ENCODE measurements at places on chromosomes 4 and X.

- DNase-seq, result no peak
Measured at GRCh38 chrX:83504721-83505479, 3.2 kb upstream of the POU3F4 start.

- no peak for DNase-seq
Measured at GRCh38 chr4:83219344-83220331, 65.0 kb downstream of the COQ2 start.

DNA sequence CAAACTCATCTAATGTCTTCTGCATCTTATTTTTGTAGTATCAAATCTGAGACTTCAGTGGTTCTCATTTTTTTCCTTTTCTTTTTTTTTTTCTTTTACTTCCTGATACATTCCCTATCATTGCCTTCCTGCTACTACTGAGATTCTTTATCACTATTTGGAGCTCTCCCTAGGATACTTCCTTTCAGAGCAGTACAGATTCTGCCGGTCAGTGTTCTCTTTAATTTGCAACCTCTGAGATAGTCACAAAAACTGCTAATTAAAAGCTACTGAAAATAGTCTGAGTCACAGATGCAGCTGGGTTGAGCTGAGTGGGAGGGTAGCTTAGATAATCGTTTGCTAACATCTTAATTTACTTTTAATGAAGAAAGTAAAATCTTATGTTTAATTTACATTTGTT is 1279.7 kb downstream of the ARAP2 start:
- no peak for DNase-seq

DNA sequence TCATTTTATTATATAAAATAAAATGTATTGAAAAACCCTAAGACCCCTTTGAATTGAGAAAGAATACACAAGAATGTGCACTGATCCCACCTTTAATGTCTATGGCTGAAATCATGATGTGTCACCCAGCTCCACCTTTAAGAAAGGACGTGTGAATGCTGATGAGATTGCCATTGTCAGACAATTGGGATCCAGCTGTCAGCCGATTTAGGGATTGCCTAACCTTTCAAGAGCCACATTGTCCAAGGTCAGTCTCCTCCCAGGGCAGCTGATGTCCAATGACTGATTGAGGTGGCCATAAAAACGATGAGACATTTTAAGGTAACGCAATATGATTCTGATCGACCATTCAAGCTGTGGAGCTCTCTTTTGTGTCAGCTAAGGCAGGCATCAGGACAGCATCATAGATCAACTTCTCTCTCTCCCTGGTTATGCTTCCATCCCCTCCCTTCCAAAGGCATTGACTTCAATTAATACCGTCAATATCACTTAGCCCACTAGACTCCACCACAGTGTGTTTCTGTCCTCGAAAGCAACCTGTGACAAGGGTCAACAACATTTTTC is 1676.4 kb downstream of the PCDH7 start:
- no peak for DNase-seq

DNA sequence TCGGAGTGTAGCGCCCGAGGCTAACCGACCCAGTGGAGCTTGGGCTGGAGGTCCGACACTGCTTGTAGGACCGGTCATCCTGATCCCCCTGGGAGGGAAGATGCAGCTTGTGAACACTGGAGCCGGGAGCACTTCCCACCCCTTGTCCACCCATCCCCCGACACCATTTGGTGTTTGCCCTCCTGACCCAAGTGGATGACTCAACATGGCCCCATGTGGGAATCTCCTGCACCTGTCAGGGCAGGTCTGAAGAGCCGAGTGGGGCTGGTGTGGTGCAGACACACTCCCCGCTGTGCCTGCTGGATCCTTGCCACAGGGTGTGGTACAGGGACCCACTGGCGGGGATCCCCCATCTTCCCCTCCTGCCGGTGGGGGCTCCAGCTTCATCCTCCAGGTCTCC is 90.0 kb upstream of the AFAP1 start:
- no peak for DNase-seq

- DNase-seq, result no peak
Measured at GRCh38 chrX:45709381-45709780, 508.7 kb upstream of the DIPK2B start.

DNA sequence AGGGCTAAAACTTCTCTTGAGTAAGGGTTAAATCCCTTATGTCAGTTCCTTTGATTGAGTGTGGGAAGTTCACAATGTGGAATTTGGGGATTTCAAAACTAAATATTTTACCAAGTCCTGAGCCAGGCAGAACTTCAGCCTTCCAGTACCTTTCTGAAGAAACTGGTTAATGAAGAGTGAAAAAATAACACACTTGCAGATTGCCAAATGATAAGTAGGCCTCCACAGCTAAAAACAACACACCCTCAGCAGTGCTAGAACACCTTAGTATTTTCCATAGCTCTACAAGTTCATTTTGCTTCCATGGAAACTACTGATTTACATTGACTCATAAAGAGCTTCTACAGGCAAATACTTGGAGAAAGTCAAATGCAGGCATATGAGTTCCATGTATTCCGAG is 326.8 kb downstream of the ZNF674 start:
- no peak for DNase-seq

GRCh38 chr4:158811216-158811540 is 42.4 kb downstream of the FNIP2 start:
- no peak for DNase-seq

- DNase-seq, result no peak
Measured at GRCh38 chr4:54726907-54727306, 69.2 kb downstream of the KIT start.

DNA sequence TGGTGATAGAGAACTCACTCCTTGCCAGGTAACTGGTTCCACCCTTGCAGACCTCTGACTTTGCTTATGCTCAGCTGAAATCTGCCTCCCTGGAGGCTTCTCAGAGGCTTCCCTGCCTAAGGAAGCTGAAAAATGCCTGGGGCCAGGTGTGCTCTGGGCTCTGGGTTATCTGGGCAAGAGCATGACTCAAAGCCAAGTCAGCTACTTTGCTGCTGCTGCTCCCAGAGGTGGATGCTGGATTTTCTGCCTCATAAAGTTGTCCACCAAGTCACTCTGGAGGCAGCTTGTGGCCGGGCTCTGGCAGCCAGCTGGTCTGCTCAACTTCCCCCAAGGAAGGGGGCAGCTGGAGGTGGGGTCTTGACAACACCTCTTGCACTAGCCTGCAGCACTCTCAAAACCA is 132.7 kb downstream of the PJA1 start:
- DNase-seq, result no peak

DNA sequence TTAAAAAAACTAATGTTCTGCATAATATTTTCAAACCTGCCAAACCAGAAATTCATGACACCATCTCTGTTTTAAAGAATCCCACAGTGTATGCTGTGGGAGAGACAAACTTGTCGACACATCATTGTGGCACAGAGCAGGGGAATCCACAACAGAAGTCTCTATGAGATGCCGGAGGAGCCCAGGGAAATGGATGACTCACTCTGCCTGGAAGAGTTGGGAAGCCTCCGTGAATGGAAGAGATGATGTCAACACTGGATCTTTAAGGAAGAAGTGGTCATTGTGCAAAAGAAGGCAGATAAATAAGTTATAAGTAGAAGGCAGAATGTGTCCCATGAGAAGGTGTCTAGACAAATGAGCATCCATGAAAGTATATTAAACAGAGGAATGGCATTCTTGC is 595.1 kb downstream of the RAB28 start:
- no peak for DNase-seq

DNA sequence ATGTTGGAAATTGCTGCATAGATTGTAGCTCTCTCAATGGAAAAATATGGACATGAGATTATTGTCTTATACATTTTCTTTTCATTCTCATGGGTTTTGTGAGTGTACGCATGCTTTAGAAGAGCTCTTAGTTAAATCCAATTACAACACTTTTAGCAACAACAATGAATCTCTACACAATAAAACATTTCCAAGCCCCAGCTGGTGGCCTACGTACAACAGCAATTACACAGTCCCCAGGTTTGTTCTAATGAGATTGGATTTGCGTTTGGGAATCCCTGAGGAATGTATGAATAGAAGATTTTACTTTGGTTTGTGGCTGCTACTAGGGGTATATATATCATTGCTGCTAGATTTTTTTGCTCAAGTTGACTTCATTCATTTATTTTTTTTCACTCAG is 98.6 kb downstream of the FHDC1 start:
- no peak for DNase-seq

- DNase-seq, result no peak
Measured at GRCh38 chr4:73947239-73947985, 34.4 kb downstream of the PF4 start.

GRCh38 chrX:48965959-48966358 is 5.7 kb downstream of the KCND1 start:
- no peak for DNase-seq

DNA sequence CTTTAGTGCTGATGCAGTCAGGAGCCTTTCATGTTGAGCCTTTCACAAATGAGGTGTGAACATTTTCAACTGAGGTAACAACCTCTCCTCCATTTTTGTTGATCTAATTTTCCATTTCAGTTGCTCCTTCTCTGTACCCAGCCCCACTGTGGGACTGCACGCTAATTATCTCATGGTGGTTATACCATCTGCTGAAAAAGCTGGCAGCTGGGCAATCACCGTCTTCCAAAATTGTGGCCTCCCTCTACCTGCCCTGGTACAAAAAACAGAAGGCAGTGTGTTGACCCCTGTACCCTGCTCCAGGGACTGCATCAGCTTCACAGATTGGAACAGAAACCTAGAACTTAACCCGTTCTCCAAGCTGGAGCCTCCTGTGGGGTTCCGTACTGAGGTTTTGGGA is 72.4 kb upstream of the LONRF3 start:
- DNase-seq, result no peak

- DNase-seq, result no peak
Measured at GRCh38 chr4:7414046-7414445, 20.7 kb downstream of the PSAPL1 start.

- no peak for DNase-seq
Measured at GRCh38 chr4:88196013-88196365, 37.5 kb upstream of the ABCG2 start.

- no peak for DNase-seq
Measured at GRCh38 chr4:144905286-144905685, 192.7 kb downstream of the ANAPC10 start.

- DNase-seq, result no peak
Measured at GRCh38 chr4:84855774-84856173, 110.7 kb downstream of the WDFY3 start.

DNA sequence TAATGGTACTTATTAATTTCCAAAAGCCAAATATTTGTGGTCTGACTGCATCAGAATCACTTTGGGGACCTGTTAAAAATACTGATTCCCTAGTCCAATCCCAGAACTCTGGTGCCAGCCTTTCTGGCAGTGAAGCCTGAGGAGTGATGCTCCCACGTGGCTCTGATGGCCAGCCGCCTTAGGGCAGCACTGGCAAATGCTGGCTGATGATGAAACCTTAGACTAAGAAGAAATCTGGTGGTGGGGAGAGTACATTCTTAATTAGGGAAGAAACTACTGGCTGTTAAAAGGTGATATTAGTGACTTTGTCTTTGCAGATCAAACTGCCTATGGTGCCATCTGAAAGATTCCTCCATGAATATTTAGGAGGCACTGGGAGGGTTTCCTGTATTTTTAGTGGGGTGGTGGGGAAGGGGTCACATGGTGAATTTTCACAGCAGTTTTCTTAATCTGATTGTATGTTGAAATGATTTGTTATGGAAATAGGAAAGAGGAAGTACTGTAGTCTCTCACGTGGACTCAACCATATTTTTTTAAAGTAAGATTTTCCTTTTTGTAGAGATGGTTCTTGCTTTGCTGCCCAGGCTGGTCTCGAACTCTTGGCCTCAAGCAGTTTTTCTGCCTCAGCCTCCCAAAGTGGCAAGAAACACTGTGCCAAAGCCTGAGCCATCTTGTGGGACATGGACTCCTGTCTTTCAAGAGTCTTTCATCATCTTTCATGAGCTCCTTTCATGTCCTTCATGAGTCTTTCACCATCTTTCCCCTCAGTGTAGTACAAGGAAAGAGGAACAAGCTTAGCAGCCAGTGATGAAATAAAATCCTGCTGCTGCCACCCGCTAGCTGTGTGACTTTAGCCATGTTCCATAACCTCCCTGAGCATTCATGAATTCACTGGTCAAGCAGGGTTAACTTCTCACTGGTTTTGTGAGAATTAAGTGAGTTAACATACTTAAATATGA is 90.8 kb downstream of the ZNF330 start:
- DNase-seq, result no peak

- no peak for DNase-seq
Measured at GRCh38 chrX:16852617-16853179, 17.5 kb downstream of the RBBP7 start.

DNA sequence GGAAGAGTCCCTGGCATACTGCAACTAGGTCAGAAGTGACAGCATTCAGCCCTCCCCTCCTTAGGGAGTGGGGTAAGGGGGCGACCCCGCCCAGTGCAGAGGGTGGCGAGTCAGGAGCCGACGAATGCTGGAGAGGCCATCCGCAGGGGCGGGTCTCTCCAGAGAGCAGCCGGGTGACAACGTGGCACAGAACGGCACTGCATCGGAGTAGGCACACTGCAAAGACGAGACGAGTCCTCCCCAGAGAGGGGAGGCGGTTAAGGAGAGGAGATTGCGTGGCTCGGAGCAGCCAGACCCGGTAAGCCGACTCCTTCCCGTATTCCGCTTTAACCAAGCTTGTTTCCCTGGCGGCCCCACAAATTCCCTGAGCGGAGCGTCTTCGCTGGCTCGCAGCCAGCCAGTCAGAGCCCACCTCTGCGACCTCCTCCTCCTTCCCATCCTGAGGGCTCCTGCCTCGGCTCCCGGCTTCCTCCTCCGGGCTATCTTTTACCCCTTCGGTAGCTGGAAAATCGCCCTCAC is 54.9 kb downstream of the LINC00632 start:
- no peak for DNase-seq

DNA sequence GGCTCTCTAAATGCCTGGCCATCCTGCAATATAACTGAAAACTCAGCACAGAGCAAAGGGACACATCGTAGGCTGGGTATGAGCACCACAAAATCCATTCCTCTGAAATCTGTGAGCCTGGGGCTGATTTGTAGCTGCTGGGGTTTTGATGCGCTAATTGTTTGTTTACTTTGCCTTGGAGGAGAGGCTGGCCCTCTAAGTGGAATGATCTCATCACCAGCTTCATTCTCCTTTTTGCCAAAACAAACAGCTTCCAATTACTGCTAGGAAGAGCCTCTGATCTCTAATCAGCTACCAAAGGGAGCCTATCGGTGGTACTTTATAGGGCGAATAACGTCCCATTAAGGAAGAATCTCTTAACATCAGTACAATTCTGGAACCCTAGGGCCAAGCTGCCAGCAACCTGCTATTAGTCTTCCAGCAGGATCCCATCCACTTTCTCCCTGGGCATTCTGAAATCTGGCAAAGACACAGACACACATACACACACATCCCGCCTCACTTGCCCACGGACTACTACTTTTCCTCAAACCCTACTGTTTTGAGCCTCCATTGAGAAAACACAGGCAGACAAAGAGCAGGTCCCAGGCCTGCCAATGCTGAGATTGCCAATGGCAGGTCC is 5.8 kb downstream of the ANOS1 start:
- no peak for DNase-seq

DNA sequence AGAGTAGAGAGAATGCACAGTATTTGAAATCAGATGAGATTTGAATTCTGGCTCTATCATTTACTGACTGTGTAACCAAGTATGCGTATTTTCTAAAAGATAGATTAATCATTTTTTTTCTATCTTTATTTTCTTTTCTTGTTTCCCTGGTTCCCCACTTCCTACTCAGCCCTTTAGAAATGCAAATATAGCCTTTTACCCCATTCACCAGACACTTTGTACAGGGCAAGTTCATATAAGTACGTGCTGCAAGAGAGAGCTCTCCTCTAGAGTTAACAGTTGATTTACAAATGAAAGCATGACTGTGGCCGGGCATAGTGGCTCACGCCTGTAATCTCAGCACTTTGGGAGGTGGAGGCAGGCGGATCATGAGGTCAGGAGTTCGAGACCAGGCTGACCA is 17.8 kb upstream of the TDO2 start:
- no peak for DNase-seq

All from stimulated activated CD4-positive, alpha-beta T cell treated with anti-CD3 and anti-CD28 coated beads, Interleukin-1b, Interleukin-23, amount 100 ng/mL, for 1 hour (primary cell).